ENCODE measurements at places on chromosomes 2 and 18.
A peak's percentile ranks its signal among the peaks of the same experiment; 100 is the strongest.

- DNase-seq = no peak
These were observed 17.6 kb downstream of the TBC1D8 start for GRCh38 chr2:101133492-101134100.

- DNase-seq = no peak
These were observed 259.8 kb downstream of the LOXHD1 start for GRCh38 chr18:46397174-46397573.

DNA sequence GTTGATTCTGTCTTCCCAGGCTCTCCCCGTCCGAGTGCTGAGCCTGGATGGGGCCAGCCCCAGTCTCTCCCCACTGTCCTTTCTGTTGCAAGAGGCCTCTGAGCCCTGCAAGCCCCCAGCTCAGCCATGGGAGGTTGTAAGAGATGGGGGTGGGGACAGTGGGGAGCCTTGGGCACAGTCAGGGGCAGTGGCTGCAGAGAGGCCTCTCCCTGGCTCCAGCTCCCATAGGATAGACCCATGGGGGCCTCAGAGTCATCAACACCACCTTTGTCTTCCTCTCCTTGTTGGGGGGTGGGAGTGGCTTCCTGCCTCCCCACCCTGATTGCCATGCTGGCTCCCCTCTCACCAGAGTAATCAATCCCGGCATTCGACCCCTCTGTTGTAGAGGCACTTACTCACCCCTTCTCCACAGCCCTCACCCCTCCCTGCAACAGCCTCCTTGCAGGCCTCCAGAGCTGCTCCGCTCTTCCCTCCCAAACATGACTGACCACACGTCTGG, 37.5 kb upstream of the NPAS2 start:
- DNase-seq = no peak

DNA sequence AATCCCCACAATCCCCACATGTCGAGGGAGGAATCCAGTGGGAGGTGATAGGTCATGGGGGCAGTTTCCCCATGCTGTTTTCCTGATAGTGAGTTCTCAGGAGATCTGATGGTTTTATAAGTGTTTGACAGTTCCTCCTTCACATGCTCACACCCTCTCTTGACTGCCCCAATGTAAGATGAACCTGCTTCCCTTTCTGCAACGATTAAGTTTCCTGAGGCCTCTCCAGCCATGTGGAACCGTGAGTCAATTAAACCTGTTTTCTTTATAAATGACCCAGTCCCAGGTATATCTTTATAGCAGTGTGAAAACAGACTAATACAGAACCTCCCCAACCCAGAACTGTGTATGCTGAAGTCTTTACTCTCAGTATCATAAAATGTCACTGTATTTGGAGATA, 289.5 kb upstream of the MMADHC start:
- DNase-seq = no peak

GRCh38 chr2:79388024-79388423, 124.8 kb upstream of the CTNNA2 start:
- DNase-seq = no peak

- no peak for DNase-seq
These were observed 144.7 kb upstream of the CREB1 start for GRCh38 chr2:207385076-207385475.

DNA sequence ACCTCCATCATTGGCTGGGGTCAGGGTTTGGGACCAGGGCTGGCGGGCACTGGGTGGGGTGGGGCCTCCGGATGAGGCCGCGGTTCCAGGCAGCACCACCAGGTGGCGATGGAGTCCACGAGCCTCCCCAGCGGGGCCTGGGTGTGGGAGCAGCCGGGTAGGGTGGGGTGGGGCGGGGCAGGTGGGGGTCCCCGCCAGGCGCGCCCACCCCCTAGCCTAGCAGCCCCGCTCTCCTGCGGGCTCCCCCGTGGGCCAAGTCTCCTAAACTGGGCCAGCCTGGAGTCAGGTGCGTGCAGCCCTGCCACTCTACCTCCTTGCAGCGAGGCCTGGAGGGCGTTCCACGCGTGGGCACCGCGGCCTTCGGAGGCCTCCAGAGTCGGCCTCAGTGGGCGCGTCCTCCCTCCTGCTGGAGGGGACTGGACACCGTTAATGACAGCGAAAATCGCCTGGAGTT, 187.5 kb downstream of the TWIST2 start:
- DNase-seq = no peak

DNA sequence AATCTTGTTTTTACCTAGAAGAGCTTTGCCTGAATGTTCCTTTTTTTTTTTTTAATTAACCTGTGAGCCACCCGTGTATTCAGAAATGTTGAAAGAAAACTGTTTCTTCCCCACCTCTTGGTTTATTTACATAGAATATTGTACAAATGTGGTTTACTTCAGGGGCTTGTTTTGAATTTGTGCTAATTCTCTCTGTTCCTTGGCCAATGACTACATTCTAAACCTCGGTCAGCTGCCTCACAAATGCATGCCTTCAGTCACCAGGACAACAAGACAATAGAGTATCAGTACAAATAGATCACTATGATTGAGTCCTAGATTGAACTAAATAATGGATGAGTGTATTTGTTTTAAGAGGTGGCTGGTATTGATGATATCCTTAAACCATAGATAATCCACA, 36.0 kb downstream of the AGFG1 start:
- DNase-seq = no peak

DNA sequence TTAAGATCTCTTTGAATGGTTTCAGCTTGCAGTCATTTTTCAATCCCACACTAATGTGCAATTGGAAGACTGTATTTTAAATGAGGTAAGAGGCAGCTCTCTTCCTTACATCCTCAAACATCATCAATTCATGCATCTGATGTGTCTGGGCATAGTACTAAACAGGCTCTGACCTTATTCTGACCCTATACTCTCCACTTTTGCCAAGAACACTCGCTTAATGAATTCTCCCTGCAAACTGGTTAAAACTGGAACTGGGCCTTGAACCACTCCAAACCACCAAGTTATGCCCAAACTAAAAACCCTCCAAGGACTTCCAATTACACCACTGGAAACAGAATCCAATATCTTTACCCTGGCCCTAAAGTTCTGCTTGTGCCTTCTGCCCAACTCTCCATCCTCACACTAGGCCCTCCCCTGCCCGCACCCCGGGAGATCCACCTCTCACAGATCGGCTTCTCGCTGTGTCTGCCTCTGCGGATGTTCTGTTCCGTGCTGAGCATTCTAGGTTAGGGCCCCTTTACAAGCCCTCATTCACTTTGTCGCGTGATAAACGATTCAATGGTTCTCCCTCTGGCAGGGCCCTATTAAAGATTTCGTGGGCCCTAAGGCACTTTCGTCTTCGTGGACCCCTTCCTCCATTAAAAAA, 1.2 kb downstream of the M1AP start:
- no peak for DNase-seq

GRCh38 chr2:108301558-108301957, 12.9 kb downstream of the SULT1C2 start:
- DNase-seq = no peak

DNA sequence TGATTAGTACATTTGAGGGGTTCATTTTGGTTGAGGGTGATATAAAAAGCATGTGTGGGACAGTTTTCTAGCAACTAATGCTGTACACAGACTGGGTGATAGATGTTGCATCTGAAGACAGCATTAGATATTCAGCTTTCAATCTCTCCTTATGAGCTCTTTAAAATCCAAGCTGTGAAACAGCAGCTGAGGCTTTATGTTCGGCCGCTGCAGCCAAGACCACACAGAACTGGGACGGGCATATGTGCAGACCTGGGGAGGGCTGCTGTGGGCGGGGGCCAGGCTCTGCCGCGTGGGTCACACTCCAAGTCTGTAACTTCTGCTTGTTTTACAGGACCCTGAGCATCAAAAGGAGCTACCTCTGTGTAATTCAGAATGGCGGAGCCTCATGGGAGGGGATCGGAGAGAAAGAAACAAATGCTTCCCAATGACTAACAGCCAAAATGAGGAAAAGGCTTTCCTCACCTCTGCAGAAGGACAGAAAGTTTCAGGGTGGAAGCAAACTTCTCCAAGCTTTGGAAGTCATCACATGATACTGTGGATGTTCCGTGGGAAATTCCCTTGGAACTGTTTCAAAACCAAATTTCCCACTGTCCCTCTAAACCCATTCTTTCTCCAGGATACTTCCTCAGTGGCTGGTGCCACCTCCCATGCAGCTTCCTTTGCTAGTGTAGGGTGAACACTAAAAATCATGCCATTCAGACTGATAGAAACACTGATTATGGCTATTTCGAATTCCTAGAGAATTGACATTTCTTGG, 711.9 kb upstream of the ID2 start:
- DNase-seq = no peak

GRCh38 chr2:162435157-162435556, 91.2 kb downstream of the GCA start:
- DNase-seq = no peak

GRCh38 chr2:125516496-125517109, 1139.4 kb upstream of the GYPC start:
- DNase-seq = peak; percentile 8

DNA sequence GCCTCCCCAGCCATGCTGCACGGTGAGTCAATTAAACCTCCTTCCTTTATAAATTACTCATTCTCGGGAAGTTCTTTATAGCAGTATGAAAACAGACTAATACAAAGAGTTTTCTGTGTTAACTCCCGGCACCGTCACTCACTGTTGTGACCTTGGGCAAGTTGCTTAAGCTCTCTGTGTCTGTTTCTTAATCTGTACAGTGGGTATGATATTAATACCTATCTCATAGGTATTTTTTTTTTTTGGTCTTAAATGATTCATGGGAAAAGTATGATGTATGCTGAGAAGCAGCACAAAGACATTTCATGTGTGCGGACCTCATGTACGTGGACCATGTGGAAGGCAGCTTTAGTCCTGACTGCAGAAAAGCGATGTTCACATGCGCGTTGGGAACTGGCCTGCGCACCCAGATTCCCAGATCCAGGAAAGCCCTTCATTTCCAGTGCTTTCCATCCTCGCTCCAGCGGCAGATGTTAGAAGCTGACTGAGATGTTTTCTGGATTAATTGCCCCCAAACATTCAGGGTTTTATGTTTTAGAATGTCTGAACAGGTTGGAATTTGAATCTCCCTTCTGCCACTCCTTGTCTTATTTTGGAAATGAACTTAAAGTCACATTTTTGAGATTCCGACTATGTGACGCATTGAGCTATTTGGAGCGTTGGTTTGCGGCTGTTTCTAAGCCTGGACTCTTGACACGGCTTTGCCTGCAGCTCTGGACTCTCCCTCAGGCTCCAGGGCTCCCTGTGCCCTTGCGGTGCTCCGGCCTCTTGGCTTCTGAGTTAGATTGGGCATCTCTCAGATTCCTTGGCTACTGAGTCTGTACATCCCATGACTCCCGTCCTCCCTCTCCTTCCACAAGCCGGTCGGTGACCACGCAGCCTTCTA, 61.4 kb downstream of the SLC4A3 start:
- DNase-seq = no peak

Data from NCI-H146 (cell line).